ENCODE measurements at places on chromosomes 2 and 18.

DNA sequence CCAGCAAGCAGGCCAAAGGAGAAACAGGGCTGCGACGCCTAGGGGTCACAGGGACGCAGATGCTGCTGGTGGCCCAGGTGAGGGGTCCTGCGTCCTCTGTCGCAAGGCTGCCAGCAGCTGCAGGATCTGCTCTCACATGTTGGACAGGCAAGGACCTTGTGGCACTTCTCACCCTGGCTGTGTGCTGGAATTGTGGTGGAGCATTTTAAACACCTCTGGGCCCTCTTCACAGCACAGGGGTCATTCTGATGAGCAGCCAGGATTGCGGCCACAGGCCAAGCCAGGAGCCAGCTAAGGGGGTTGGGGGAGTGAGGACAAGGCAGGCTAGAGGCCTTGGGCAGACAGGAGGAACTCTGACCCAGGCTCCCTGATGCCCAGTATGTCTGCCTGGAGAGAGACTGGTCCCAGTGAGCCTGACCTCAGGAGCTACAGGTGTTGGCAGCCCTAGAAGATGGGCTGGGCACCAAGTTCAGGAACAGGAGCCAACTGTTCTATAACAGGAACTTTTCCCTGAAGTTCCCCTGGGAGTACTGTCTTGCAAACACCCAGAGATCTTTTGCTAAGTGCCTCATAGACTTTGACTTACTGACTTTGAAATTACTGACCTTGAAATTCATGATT is 40.2 kb downstream of the EFR3B start:
- no peak for DNase-seq

DNA sequence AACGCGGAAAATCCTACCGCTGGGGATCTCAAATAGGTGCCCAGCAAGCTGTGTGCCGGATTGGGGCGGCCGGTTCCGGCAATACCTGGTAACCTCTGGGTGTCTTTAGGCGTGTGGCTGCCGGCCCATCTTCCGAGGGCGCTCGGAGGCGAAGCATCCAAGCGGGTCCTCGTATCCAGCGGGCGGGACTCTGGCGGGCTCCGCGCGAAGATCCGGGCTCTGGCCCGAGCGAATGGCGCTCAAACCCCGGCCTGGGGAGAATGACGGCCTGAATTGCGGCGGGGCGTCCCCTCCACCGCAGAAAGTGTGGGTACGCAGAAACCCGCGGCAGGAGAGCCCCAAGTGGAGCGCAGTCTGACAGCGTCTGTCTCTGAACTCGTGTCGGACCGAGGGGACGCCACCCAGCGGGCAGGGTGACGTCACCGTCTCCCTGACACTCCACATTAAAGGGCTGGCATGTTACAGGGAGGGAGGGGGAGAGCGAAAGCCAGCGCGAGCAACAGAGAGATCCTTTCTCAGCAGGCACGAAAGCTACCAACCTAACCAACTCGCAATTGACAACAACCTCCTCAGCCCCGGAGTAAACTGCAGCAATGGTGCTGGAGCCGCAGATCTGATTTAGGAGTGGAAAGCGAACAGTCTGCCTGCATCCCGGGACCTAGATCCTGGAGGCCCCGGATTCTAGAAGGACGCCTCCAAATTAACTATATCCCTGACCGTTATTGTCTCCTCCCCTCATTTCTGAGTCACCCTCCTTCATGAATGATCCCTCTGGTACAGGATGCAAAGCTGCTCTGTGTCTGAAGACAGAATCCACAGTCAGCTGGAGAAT is at the start of gene SKOR2:
Gene SKOR2, minus strand, starts transcription at position 372 of the 832 bp plus-strand sequence. CDS start 2,477 bp downstream, outside the sequence.
- no peak for DNase-seq

DNA sequence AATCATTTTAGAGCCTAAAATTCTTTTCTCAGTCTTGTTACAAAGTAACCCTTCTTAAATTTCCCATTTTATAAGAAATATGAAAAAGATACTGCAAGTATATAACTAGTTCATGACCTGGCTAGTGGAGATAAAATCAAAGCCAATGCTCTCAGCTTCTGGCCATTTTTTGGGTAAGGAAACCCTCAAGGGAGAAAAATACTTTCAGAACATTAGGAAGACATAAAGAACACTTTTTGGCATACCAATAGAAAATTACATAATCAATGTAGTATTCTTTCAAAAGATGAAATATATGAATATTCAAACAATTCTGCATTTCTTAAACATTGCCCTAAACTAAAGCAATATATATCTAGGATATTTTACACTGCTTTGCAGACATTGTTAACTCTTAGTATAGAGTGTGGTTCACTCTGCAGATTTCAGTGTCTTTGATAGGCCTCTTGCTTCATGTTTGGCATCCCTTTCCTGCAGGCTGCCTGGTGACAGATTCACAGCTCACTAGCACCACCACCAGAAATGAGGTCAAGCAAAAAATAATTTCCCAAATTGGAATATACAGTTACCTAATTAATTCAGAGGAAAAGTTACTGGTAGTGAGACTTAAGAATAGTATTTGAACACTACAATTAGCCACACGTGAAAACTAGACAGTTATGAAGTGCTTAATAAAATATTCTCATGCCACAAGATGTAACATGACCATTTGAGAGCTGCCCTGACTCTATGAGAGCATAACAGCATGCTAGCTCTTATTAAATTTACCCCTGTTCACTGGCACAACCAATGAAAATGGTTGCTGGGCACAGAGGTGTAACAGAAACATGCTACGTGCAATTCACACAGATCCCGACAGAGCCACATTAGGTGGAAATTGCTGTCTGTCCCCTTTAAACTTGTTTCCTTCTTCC is 36.0 kb downstream of the PAIP2B start:
- DNase-seq: peak; percentile 24

DNA sequence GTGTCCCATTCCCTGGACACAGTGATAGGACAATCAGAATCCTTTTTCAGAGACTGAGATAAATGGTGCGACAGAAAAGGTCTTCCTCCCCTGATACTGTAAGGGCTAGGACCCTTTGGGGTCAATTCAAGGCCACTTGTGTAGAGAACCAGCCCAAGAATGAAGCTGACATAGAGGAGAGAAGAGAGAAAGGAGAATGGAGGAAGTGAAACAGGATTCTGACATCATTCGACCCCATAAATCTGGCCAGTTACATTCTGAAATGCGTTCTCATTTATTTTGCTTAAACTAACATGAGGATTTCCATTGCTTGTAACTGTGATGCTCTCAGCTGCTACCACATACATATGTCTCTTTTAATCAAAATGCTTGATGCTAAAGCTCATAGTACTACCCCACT is 148.1 kb downstream of the TMEM163 start:
- no peak for DNase-seq

DNA sequence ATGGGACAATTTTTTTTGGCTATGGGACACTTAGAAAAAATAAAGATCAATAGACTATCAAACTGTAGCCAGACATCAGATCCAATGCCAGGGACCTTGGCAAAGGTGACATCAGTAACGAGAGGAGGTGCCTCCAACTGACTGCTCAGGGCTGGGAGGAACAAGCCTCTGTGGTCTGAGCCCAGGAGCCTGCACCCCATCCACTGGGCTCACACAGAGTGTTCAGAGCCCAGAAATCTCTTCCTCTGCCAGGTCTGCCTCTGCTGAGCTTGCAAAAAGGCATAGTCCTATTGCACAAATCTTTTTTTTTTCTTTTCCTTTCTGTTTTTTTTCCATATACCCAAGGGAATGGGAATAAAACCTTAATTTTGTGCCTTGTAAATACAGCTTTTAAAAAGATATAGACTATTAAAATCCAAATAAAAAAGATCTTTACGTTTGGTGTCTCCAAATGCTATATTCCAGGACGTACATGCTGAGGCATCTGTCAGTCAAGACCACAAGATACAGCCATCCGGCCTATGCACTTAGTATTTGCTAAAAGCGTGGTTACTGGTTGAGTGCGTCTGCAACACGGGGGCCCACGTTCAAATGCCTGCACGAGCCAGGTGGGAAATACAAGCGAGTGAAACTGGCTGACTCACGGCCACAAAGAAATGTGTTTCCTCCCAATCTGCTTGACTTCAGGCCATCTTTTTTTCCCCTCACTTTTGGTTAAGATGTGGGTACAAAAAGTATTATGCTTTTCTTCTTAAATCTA is 7.8 kb upstream of the ARHGAP25 start:
- DNase-seq: no peak

DNA sequence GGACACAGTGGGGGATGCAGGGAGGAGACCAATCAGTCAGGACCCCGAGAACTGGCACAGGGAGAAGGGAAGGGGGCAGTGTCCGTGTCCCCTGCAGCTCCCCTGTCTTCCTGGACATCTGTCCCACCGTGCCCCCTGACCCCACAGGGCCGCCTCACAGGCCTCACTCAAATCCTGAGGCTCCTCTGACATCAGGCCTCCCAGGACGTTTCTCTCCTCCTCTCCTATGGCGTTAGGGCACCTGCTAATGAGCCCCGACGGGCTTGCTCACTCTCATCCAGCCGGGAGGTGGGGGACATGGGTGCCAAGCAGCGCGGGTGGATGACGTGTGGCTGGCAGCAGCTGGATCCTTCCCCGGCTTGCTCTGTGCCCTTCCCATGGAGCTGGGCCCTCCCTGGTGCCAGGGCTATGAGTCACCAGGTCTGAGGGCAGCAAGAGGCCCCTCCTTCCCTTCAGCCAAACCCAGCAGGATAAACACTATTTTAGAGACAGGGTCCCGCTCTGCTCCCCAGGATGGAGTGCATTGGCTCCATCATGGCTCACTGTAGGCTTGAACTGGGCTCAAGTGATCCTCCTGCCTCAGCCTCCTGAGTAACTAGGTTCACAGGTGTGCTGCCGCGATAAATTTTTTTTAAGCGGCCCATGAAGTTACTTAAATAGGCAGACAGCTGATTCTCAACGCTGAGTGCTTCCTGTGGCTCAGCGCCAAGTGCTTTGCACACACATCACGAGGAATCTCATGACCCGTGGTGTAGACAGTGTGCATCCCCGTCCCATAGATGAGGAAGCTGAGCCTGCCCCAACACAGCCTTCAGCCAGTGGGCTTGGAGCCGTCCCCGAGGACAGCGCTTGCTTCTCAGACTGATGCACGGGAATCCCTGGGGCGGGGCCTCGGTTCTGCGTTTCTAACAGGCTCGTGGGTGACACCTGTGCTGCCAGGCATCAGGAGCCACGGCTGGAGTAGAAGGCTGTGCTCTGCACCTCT is 64.5 kb upstream of the HDAC4 start:
- no peak for DNase-seq

DNA sequence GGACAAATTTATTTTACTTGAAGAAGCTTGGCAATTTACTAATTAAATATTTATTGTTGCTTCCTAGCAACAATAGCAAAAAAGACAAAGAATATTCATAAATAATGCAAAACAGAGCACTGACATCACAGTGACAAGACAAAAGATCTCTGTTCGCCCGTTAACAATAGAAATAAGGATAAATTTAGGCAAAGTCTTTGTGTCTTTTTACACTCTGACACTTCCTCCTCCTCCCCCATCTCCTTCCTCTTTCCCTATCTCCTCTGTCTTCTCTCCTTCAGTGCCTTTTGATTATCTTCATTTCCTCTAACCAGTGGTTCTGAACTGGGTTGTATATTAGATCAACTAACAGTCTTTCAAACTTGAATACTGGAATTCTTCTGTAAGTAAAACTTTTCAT is 808.4 kb downstream of the ERBB4 start:
- DNase-seq: no peak

- no peak for DNase-seq
These were observed 282.7 kb downstream of the EPHA4 start for GRCh38 chr2:221289389-221289788.

GRCh38 chr2:225100856-225101294 is 58.6 kb upstream of the DOCK10 start:
- no peak for DNase-seq

GRCh38 chr2:38464971-38465788 is 88.1 kb upstream of the ATL2 start:
- no peak for DNase-seq

- DNase-seq: no peak
These were observed 132.8 kb downstream of the MEIS1 start for GRCh38 chr2:66567729-66568128.

DNA sequence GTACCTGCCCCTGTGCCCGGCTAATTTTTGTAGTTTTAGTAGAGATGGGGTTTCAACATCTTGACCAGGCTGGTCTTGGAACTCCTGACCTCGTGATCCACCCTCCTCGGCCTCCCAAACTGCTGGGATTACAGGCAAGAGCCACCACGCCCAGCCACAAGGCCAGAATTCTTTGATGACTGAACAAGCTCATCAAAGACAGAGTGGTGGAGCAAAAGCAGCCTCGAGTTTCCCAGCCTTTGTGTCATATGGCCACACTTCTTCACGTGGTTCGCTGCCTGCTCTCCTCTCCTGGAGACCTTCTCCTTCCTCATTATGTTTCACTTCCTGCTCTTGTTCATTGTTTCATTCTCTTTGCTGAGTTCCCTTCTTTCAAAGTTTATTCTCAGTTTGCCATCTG is 9.9 kb upstream of the NPC1 start:
- no peak for DNase-seq

DNA sequence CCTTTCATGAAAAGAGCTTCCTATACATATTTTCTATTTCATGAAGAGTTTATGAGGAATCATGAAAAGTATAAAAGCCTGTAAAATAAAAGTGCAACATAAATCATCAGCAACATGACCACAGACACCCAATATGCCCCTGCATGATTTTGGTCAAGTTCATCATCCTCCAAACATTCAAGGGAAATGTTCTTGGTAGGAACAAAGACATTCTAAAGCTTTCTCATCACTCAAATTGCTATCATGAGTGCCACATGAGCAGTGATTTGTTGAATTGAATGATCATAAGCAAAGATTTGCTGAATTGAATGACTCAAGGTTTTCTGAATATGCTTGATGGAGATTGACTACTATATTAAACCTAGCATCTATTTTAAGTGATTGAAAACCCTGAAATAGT is 172.2 kb downstream of the MBD2 start:
- DNase-seq: no peak
